ENCODE measurements at places on chromosomes 6 and 20.

- no peak for DNase-seq
These were observed 48.6 kb downstream of the CHMP4B start for GRCh38 chr20:33859751-33860150.

DNA sequence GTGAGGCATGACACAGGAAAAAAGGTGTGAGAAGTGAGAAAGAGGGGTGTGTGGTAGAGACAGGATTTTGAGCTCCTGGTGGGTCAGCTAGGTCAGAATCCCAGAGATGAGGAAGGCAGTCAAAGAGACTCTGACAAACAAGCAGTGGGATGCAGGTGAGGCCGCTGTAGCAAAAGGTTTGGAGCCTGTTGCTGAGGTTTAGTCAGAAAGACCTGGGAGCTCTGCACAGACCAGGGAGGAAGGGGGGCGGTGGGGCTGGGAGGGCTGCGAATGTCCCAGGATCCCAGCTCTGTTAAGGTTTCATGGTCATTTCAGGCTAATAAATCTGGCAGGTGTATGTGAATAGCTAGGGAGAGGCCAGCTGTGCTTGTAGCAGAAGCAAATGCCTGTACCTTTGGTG is 373.9 kb upstream of the SYNCRIP start:
- DNase-seq, result no peak

GRCh38 chr6:36292170-36292569 is 22.3 kb downstream of the PNPLA1 start:
- DNase-seq, result no peak

- no peak for DNase-seq
These were observed 88.6 kb downstream of the RNF217 start for GRCh38 chr6:125050663-125051318.

DNA sequence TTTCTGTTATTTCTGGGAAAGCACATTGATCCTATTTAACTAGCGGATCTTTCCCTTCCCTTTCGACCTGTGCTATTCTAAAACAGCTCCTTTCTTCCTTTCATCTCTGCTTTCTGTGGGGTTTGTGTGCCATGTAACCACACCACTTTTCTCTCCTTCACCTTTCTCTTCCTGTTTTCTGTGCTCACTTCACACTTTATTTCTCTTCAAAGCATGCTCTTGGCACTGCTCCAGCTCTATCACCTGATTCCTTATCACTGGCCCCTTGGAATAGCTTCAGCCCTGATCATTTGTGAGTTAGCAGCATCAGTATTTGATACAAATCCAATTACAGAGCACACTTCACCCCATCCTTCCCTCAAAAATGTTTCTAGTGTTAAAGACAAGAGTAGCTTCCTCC is 8.1 kb upstream of the METTL24 start:
- no peak for DNase-seq

- no peak for DNase-seq
These were observed 916 bp downstream of the SOX18 start for GRCh38 chr20:64048402-64049044.

- no peak for DNase-seq
These were observed 438.7 kb downstream of the BCKDHB start for GRCh38 chr6:80544976-80545722.

DNA sequence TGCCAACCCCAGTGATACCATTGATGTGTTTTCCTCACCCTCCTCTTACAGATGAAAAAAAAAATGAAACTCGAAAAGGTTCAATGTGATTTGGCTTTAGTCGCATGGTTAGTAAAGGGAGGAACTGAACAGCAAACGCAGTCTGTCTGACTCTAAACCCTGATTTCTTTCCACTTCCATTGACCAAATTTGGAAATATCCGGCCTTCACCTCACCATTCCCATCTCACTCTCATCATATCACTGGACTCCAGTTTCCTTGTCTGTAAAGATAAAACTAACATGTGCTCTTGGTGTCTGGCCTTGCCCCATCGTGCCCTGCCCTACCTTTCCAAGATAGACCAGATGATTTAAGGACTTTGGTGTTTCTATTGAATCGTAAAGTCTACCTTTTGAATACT is 48.7 kb upstream of the ADGRF1 start:
- DNase-seq, result no peak

- no peak for DNase-seq
These were observed 85.6 kb downstream of the RNASET2 start for GRCh38 chr6:166870602-166871208.

DNA sequence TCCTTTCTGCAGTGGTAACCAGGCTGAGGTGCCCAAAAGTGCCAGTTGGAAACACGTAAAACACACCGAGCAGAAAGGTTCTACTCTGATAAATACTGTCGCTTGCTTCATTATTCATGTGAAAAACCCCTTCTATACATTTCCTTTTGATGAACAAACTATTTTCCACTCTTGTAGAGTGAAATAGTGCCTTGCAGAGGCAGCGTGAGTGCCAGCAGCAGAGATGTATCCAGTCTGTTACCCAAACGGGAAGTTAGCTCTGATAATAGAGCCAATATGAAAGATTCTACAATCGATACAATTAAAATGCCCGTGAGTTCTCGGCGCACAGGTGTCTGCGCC is 1.5 kb downstream of the ZBTB46 start:
- no peak for DNase-seq

DNA sequence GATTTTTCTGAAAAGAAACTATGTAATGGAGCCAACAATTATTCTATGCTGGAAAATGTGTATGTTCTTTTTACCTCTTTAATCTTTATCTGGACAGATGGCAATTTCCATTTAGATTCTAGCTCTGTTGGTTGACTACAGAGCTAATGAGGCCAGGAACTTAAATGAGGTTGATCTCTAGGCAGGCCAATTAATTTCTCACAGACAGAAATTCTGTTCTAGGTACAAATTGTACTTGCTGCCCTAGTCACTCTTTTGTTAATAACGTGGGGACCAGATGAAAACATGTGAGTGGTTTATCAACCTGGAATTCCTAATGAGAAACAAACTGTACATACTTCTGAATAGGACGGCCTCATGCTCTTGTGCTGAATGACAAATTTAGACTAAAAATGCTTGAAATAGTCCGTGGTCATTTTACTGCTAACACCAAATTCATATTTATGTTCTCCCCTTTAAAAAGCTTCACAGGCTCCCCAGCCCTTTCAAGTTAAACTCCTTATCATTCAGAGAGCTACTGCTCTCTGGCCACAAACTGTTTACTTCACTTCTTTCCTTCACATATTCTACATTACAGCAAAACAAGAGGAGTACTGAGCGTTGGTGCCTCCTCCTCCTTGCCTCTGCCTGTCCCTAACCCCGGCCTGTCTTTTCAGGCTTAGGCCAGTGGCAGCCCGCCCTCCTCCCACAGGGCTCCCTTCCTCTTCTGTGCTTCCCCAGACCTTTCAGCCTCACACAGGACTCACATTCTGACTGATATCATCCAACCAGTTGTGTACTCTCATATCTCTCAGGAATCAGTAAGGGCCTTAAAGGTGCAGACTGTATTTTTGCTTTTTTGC is 41.4 kb downstream of the DTNBP1 start:
- DNase-seq, result no peak

GRCh38 chr6:107716688-107717089 is 107.4 kb downstream of the SCML4 start:
- peak; percentile 52 for DNase-seq

DNA sequence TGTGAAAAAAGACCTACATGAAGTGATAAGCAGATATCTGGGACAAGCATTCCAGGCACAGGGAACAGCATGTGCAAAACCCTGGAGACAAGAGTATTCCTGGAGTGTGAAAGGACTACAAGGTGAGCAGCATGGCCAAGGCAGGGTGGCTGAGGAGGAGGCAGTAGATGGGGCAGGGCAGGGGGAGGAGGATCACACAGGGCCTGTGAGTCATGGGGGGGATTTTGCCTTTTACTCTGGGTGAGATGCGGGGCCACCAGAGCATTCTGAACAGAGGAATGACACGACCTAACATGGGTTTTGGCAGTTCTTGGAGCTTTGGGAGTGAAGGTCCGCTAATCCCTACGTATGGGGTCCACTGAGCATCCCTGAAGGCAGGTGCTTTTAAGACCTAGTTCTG is 69.8 kb upstream of the CCN6 start:
- no peak for DNase-seq

DNA sequence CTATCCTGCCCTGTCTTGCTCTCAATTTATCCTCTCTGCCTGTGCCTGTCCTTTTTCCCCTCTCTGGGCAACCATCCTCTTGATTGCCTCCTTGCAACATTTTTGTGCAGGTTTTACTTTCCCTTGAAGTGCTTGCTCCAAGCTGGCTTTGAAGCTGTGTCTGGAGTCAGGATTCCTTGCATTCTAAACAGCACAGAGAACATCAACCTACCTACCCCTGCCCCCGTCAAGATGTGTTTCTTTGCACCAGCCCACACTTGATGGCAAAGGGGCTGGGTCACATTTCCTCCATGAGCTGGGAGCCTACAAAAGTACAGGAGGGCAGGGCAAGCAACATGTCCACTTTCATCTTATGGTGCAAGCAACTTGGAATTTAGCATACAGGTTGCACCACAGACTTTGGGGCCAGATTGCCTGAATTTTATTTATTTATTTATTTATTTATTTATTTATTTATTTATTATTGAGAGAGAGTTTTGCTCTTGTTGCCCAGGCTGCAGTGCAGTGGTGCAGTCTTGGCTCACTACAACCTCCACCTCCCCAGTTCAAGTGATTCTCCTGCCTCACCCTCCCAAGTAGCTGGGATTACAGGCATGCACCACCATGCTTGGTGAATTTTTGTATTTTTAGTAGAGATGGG is 206.3 kb downstream of the COL19A1 start:
- DNase-seq, result no peak

GRCh38 chr6:124512431-124512830 is 449.8 kb upstream of the RNF217 start:
- DNase-seq, result no peak

DNA sequence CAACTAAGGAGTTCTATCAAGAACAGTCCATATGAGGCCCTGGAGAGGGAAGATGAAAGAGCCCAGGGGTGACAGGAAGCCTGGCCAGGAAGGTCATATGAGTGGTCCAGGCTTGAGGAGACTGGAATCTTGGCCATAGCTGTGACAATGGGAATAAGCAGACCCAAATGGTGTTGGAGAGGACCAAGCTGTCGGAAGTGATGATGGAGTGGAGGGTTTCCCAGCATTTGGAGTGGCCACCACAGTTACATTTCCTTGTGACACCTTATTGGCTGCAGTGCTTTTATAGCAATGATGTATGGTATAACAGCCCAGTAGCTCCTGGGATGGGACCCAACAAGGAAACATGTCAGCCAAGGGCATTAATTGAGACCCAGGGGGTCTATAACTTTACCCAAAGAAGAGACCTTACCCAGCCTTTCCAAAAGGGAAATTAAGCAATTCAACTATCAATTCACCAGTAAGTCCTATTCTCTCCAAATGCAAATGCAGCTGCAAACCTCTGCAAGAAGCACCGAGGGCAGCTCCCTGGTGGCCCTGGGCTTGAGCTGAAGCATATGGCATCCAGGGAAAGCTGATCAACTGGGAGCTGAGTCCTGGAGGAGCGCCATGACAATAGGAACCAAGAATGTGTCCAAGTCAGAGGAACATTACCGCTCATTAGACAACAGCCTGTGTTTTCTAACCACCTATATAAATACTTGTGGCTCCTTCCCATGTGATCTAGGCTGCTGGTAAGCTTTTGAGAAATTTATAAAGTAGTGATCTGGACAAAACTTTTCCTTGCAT is 219.4 kb downstream of the SOD2 start:
- DNase-seq, result no peak

DNA sequence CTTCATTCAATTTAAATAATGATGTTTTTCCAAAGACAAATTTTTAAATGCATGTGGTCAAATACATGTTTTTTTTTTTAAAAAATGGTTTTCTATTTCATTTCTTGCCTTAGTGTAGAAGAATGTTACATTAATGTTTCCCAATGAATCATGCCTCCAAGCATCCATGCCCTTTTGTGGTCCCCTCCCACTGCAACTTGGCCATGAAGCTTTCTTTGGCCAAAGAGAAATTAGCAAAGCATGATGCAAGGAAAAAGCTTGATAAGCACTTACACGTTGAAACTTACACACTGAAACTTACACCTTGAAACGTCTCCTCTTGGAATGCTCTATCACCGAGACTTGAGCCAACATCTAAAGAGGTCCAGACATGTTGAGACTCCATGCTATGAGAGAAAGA is 93.0 kb upstream of the ELOVL5 start:
- DNase-seq, result no peak

GRCh38 chr6:99349171-99350141 is at the start of gene FAXC:
Gene FAXC, minus strand, starts transcription at chr6:99349674. Its CDS starts 302 bp downstream, at chr6:99349372.
- DNase-seq, result no peak

Measured in activated CD4-positive, alpha-beta T cell treated with anti-CD3 and anti-CD28 coated beads for 1 hour (primary cell).